Jurkat, Clone E6-1 (cell line): ENCODE measurements at places on chromosomes 2 and 18.

- DNase-seq = no peak
These were observed 114.8 kb upstream of the PKDCC start for GRCh38 chr2:41933046-41933420.

GRCh38 chr18:26721854-26722564 lies 143.5 kb downstream of the AQP4 start:
- no peak for DNase-seq

- DNase-seq = no peak
These were observed at the start of gene VWA3B for GRCh38 chr2:98086491-98087446. VWA3B (plus strand) TSS chr2:98087167; CDS start chr2:98093093, 5,926 bp downstream.

- DNase-seq = peak; percentile 69
These were observed at the start of gene KCTD1 for GRCh38 chr18:26548415-26549262. KCTD1 (minus strand) TSS chr18:26548553; CDS start chr18:26548536, 17 bp downstream.

DNA sequence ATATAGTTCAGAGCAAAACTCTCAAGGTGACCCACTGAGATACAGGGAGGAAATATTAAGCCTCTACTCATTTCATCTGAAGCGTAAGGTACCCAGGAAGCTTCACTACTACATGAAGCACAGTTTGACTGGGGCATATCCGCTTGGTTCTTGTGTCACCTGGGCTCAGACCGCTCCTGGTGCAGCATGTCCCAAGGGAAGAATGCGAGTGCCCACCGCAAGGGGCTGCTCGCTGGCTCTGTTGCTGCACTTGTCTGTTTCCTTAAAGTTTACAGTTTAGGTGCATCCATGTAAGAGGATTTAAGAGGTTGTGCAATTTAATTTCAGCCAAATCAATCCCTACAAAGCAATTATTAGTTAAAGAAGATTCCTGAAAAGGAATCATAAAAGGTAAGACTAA lies 507.8 kb downstream of the FBXO15 start:
- no peak for DNase-seq

DNA sequence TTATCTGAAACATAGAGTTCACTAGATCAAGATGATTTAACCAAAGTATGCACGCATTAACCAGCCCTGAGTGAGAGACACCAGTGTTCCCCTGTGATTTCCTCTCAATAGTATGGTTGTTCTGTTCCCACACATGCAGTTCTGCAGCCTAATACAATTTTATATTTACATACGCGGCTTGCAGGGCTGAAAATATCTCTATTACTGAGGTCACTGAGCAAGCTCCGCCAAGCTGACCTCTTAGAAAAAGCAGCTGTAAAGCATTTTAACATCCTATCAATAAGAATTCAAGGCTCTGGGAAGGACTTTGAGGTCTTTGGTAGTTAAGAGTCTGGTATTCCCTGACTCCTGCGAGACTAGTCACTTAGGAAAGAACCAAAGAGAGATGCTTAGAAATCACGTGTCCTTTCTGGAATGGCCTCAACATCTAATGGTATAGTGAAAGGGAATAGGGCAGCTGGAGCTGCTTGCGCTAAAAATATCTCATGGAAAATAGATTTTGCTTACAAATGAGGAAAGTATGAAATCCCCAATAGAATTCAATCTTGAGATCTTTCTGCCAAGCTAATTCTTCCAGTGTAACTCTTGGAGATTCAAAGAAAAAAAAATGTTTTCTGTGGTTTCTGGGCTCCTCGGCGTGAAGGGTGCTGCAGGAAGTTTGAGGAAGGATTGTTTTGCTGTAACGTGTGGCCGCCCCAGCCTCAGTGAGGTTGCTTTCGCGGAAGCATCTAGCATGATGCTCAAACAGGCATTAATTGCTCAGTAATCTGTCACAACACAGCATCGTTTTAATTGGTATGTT lies 59.2 kb downstream of the DOCK10 start:
- peak; percentile 38 for DNase-seq

- no peak for DNase-seq
These were observed 26.8 kb upstream of the ASXL2 start for GRCh38 chr2:25905126-25905525.

DNA sequence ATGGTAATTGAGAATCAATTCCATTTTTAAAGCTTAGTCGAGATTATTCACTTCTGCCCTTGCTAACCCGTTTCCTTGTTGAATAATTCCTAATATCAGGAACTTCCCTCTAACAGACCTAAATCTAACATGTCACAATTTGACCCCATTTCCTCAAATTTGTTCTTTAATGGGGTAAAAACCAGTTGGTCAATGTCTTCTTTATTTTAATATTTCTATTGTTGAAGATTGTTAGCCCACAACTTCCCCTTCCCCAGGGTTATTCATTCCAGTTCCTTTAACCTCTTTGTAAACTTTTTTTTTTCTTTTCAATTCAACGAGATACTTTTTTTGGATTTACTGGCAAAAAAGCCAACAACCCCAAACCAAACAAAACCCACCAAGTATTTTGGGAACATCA lies 7.3 kb downstream of the TNFRSF11A start:
- no peak for DNase-seq

DNA sequence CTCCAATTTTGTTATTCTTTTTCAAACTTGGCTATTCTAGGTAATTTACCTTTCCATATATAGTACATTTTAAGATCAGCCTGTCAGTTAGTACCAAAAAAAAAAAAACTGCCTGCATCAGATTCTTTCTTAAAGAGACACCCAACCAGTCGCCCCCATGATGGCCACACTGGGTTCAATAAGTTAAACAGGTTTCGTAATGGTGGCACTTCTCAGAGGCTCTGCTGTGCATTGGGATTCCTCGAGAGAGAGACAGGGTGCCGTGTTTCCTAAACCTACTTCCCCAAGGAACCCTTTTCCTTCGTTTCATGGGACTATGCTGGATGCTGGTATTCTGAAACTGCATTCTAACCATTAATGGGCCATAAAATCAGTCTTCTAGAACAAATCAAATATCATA lies 37.4 kb downstream of the MYO7B start:
- no peak for DNase-seq

GRCh38 chr2:71064110-71064611 lies 4.3 kb upstream of the NAGK start:
- DNase-seq = no peak

DNA sequence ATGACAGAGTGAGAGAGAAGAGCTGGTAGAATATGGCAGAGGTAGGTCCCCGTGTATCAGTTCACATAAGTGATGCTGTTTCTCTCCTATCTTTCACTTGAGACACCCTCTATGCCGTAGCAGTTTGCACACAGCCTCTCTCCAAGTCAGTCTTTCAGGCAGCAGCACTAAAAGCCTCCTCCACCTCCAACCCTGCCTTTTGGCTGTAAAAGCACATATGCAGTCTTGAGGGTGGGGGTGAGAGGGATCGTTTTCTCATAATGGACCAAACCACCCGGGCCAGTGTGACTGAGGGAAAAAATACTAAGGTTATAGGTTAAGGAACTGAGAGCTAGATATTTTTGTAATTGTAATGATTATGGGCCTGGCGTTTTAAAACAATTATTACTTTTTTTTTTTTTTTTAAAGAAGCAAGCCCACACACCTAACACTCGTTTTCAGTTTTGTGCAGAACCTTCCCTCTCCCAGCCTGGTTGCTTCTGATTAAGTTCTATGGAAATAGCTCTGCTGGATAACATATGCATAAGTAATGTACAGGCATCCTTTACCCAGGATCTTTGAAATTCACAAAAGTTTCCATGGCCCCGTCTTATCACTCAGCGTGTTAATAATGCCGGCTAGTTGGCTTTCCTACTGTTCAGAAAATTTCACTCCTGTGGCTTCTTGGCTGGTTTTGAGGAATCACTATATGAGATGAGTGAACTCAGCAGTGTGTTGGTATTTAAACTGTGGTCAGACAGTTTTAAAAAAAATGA lies 112.2 kb upstream of the MEIS1 start:
- DNase-seq = no peak

- no peak for DNase-seq
These were observed 86.5 kb upstream of the TTC39C start for GRCh38 chr18:23927821-23928746.

DNA sequence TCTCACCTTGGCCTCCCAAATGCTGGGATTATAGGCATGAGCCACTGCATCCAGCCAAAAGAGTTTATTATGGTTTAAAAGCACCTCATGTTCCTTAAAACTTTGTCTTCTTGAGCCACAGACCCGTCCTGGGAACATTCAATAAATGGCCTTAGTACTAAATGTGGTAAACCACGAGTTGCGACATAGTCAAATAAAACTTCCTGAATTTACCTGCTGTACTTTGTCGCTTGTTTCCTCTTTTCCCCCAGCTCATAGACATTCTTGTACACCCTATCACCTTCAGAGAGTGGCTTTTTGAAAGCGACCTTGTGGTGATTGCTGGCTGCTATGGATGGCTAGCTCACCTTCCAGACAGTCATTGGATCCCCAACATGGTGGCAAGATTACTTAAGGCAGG lies 310.4 kb downstream of the LRRTM1 start:
- peak; percentile 82 for DNase-seq

DNA sequence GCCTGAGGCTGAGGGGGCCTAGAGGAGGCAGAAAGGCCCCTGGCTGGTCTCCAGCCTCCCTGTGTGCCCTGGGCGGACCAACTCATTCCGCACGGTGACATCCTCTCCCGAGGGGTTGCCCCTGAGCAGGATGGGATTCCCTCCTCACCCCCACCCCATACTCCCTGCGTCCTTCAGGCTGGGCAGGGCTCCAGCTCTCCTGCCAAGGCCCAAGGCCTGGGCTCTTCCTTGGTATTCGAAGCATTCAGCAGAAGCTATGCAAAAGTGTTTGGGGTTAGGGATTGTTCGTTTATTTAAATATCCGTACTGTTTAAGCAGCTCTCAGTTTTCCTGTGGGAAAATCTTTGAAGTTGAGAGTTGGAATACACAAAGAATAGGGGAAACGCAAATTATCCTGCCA lies 113.1 kb upstream of the RAB12 start:
- DNase-seq = no peak

DNA sequence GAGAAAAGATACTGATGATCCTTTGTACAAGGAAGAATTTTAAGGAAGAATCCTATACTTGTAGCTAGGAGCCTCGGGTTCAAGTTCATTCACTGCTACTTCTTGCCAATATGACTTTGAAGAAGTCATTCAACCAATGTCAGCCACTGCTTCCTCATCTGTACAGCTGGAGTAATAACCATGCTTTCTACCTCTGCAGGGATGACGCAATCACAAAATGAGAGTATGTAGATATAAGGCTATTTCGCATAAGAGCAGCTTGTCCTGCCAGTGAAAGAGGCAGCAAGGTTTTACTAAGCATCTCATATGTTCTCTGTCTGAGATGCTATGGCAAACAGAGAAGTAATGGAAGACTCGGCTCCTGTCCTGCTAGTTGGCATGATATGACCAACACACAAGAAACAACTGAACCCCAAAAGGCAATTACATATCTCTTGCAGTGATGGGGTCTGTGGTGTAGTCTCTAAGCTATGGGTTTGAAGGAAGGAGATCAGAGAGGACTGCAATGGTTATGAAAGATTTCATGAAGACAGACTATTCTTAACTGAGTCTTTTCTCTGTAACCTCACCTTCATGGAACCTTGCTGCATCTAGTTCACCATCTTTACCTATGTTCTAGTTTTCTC lies 9.2 kb downstream of the AAK1 start:
- DNase-seq = no peak

DNA sequence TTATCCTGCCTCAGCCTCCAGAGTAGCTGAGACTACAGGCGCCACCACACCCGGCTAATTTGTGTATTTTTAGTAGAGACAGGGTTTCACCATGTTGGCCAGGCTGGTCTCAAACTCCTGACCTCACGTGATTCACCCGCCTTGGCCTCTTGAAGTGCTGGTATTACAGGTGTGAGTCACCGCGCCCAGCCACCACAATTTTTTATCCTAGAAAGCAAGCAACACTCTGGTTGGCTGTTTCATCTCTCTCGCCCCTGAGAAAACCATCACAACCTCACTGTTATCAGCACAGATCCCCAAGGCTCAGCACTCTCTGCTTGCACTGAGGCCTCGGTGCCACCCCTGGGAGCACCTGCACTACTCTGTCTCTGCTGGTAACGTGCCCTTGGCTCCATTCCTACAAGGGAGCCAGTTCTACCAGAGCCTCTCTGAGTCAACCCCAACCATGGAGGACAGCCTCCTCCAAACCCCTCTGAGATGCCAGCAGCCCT lies 134.8 kb upstream of the AGAP1 start:
- no peak for DNase-seq

DNA sequence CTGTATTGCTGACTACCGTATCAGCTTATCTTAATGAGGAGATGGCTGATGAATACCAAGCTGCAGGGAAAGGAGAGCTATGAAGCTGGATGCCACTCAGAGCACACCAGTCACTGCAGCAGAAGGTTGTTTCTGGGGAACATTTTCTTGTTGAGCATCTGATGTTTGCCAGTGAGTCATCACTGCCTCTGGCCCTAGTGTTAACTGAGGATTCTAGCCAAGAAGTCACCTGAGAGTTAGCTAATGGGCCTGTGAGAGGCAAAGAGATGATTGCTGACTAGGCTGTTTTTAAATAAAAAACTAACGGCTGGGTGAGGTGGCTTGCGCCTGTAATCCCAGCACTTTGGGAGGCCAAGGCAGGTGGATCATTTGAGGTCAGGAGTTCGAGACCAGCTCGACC lies 37.9 kb downstream of the CCDC150 start:
- no peak for DNase-seq

- DNase-seq = no peak
These were observed 66.5 kb downstream of the PDCL3 start for GRCh38 chr2:100629309-100629708.

DNA sequence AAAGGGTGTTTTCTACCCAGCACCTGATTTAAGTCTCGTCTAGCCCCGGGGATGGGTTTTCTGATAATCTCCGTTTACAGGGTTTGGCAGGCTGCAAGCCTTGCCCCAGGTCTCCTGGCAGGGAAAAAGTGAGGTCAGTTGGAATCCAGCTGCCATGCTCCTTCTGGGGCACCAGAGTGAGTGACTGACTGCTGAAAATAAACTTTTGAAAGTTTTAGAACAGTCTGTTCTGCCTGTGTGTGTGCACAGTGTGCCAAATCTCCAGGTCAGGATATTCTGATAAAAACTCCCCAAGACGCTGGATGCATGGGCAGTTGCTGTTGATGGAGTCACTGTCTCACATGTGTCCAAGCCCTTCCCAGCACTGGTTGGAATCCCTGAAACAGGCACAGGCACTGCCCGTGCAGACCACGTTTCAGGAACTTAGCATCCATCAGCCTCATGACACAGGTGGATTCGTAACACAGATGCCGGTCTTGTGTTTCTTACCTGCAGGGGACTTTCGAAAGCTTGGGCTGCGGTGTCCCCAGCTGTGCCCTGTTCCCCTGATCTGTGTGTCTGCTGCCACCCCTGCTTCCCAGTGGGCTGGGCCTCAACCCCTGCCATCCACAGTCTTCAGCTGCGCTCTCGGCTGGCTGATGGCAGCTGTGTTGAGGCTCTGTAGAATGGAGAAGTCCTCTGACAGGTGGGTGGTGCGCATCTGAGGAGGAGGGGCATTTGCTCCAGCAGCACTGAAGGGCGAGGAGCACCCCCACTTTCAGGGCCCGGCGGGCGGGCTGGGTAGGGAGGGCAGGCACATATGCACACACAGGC lies 65.0 kb downstream of the SH3RF3 start:
- peak; percentile 21 for DNase-seq
